ENCODE measurements at places on chromosomes 12 and 14.

DNA sequence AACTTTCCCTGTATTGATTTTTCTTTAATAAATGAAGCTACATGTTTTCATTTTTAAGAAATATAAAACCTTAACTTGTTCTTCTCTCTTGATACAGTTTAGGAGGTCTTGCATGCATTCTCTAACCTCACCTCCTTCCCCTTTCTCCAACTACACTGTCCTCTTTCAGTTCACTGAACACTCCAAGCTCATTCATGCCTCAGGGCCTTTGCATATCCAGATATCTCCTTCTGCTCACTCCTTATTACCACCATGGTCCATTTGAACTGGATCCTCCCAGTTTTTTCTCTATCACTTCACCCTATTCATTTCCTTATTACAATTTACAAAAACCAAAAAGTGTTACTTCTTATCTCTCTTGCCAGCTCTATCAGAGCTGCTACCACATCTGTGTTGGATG, 242.9 kb upstream of the PLEKHG7 start:
- DNase-seq = no peak

DNA sequence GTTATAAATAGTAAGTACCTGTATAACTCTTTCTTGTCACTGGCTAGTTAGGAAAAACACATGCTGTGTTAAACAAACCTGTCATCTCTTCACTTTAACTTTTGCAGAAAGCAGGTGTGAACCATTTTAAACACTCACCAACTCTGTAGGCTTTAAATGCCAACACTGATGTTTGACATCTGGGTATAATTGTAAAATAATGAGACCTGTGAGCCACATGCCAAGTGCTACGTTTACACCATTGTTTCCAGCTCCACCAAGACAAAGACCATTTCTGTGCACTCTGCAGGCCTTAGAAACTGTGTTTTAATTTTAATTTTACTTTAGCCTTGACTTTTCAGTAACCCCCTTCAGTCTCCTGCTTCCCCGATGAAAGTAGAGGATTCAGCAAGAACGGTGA, 11.0 kb downstream of the TPH2 start:
- no peak for DNase-seq

GRCh38 chr14:88037325-88037724, 32.4 kb downstream of the GPR65 start:
- DNase-seq = no peak

GRCh38 chr12:26471560-26471959, 276.2 kb downstream of the SSPN start:
- no peak for DNase-seq

GRCh38 chr12:7483343-7483742, 20.2 kb downstream of the CD163 start:
- DNase-seq = no peak

DNA sequence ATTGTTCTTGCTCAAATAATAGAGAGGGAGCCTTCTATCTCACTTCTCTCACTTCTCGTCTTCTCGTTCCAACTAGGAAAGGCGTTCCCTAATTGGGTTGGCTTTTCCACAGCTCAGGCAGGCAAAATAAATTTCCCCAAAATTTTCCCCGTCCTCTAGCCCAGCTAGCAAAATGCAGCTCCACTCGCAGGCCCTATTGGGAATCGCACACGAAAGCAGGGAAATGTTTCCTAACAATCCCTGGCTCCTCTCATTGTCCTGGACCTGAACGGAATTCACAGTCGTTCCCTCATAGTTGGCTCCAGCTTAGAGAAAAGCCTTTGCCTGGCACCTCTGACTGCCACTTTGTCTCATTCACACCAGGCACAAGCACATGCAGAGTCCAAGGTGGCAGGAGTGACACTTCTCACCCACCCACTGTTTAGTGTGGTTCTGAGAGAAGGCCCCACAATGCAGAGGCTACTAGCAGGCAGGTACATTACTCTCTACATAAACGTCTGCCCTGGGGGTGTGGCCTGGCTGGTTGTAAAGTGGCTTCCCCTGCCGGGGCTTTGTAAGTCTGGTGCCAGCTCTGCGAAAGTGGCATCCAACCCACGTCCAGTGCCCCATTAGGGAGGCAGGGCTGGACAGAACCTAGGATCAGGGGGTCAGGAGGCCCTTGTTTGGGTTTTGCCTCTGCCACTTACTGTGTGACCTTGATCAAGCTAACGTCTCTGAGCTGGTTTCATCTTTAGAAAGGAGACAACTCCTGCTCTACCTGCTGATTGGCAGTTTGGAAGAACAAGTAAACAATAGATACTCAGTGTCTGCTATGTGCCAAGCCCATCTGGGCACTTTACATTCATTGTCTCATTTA, 4.2 kb downstream of the SERPINA10 start:
- no peak for DNase-seq

DNA sequence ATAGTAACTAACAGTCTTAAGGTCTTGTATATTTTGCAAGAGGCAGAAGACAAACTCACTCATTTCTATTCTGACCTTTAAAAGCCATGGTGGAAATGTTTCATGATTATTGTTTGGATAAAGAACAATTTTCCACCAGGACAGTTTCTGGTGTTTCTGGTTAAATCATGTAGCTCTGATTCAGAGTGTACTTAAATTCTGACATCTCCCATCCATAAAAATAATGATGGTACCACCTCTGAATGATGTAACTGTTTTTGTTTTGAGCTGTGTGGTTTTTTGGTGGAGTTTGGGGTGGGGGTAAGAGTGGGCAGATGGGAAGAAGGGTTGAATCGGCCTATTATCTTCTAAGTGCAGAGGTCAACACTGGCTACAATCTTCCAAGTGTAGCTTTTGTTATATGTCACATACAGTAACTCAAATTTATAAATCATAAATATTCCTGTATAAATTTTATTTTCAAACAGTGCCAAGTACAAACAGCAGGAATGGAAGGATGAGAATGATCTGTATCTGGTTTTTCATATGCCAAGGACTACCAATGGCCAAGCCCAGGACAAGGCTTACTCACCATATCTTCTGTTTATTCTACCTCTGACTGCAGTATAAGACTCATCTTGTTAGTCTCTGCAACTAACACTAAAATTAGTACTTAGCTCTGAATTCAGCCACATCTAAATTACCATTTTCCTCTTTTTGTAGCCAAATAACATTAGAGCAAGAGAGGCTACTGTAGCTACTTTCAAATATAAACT, 108.7 kb downstream of the BCAT1 start:
- DNase-seq = no peak

DNA sequence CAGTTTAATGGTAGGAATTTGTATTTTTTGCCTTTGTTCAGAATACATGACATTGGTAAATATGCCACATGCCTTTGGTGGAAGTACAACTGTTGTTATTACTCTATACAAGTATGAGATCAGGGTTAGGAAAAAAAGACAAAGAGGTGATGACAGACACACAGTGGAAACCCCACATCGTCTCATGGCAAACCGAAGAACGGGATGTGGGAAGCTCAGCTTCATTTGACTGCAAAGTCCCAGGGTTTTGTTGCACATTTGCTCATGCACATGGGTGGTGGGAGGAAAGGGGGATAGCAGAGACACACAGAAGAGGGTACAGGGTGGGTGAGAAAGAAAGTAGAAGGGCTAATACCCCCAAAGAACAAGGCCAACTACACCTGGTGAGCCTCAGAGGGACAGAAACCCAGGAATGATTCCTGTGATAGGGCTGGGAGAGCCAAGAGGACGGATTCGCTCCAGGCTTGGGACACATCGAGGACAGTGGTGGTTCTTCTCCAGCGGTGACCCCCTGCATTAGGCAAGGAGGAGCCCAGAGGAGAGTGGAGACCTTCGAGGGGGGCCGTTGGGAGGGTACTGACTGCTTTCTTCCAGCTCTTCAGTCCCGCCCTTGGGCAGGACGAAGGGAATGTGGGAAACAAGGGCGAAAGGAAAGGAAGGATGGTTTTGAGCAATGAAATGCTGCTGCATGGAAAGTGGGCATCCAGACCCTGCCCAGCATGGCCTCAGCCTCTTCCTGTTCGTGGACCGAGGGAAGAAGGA, 8.1 kb downstream of the VAMP1 start:
- no peak for DNase-seq

DNA sequence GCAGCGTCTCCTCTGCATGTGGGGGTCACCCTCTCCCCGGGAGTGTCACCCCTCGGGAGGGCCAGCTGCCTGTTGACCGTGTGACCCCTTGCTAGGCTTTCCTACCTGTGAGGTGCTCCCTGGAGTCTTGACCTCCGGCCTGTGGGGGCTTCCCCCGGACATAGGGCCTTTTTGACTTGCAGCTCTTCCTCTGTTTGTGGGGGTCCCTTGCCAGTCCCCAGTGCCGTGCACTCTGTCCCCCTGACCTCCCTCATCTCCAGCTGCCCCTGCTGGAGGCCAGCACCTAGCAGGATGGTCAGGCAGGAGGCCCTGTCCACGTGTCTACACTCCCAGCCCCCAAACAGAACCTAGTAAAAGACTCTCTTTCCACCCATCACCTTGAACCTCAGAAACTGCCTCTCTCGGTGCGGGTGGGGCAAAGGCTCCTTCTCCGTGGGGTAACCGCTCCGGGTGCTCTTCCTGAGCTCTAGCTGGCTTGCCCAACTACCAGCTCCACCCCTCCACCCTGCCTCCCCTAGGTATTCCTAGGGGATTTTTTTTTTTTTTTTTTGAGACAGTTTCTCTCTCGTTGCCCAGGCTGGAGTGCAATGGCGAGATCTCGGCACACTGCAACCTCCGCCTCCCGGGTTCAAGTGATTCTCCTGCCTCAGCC, 810 bp downstream of the AACS start:
- DNase-seq = no peak

DNA sequence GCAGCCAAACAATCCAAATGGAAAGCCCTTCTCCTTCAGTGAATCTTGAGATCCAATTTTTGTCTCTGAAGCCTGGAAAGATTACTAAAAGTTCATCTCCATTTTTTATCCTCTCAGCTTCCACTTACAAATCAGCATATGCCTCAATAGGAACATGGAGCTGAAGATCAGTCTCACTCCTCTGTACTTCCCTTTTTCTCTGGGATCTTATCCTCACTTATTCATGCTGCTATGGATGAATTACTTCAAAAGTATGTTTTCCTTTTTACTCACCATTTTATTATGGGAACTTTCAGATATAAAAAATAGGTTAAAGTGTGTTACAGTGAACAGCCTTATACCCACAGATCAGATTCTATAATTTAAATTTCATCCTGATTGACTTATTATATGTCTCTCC, 14.4 kb upstream of the NTF3 start:
- no peak for DNase-seq

GRCh38 chr12:57815177-57816000, 3.1 kb downstream of the AVIL start:
- no peak for DNase-seq

- no peak for DNase-seq
Observed at GRCh38 chr14:20387576-20387975, 25.7 kb downstream of the TEP1 start.

DNA sequence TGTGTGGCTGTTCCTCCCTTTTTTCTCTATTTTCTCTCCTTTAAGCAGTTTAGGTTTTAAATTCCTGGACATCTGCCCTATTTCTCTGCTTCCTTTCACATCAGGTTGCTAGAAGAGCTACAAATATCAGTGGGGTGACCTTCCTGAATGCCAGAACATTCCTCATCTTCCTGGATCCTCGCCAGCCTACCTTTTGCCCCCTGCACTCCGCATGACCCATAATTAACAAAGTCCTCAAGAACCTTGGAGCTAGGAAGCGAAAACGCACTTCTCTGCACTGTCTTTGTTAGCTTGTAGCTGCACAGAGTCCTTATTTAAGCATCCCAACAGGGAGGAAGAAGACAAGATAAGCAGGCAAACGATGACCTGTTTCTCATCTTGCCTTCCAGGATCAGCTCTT, 30.5 kb downstream of the VDR start:
- DNase-seq = no peak

DNA sequence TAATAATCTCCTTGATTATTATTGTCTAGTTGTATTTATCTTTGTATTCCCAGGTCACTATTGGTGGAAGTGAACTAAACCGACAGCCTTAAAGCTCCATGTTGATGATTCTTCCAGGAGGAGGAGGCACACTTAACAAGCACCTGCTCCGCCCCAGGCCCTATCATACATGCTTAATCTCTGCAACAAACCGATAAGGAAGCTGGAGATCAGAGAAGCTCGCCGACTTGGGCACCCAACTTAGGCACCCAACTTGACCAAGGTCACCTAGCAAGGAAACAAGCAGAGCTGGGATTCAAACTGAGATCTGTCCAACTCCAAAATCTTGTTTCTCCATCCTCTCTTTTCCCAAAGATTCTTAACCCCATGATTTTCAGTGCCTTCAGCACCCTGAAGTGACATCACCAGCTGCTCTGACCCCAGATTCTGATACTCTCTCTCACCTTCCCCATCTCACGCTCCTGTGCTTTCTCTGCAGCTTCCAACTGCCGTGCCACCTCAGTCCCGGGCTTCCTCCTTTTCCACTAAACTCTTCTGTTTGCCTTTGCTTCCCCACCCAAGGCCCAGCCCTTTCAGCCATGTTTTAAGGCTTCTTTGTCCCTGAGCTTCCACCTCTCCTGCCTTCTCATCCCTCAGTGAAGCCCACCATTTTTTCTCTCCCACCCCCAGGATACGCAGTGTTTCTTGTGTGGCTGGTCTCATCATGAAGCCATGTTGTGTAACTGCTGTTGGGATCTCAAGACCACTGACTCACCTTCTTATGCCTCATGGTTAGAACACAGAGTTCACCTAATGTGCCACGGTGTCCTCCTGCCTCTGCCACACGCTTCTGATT, 6.6 kb upstream of the KRT18 start:
- no peak for DNase-seq

DNA sequence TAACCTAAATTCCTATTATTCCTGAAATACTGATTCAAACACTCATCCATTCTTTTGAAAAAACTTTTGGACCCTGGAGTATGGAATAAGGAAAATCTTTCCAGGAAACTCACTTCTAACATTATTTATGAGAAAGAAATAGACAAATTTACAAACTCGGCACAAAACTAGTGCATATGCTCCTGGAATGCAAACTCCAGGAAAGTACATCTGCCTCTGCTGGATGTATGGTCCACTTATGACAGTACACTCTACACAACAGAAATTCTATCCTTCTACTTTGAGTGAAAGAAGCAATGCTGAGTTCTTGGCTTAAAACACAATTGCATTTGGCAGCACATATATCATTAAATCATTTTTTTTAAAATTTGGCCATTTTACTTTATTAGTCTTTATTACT, 700.5 kb upstream of the STXBP6 start:
- DNase-seq = no peak

DNA sequence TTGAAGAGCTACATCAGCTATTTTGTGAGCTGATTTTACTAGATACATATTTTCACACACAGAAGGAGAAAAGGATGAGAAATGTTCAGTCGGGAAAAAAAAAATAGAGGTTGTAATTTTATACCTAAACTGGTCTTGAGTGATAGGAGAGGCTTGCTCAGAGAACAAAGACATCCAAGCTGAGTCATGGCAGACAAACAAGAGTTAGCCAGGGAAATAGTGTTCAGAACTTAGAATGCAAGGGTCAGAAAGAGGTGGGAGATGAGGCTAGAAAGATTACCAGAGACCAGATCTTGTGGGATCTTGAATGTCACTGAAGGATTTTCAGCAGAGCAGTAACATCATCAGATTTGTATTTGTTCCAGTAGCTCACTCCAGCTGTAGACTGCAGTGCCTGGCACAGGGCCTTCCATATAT, 121.9 kb upstream of the ATF1 start:
- DNase-seq = no peak
